ENCODE measurements at places on chromosomes 5 and 9.

DNA sequence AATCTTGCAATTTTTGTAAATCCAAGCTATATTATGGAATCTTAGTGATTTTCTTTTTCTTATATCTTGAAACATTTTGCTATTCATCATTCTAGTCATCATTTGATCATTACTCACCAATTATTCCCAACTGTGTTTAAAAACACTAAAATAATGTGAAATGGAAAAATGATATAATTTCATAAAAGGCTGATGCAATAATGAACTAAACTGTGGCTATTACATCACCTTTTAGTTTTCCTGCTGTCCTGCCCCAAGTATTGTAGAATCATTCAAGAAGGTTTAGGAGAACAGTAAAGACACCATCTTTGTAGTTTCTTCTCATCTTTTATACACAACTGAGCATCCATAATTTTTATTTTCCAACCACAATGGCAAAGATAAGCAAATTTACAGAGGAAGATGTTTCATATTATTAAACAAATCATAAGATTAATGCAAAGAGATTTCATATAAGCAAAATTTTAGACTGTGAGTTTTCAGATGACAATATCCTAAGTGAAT lies 431.0 kb upstream of the SLC30A5 start:
- DNase-seq, result no peak

GRCh38 chr5:14347522-14347921 lies 204.4 kb downstream of the TRIO start:
- DNase-seq, result no peak

- DNase-seq, result no peak
Measured at GRCh38 chr5:119343052-119343451, 12.8 kb upstream of the TNFAIP8 start.

DNA sequence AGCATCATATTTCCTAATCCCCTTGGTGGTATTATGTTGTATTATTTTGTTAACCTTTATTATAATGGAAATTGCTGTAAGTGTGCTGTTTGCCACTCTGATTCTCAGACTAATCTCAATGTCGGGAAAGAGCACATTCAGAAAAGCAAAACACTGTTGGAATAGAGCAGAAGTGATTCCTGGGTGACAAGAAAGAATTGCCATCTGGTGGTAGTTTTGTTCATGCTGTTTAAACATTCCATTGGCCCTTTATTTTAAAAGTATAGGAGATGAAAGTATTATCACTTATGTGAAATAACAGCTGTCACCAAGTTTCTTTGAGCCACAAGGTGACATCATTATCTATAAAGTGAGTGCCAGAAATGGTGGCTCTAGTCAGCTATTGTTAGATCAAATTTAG lies 301.3 kb upstream of the SGCD start:
- no peak for DNase-seq

GRCh38 chr5:1540831-1541701 lies 17.3 kb upstream of the LPCAT1 start:
- DNase-seq, result no peak

DNA sequence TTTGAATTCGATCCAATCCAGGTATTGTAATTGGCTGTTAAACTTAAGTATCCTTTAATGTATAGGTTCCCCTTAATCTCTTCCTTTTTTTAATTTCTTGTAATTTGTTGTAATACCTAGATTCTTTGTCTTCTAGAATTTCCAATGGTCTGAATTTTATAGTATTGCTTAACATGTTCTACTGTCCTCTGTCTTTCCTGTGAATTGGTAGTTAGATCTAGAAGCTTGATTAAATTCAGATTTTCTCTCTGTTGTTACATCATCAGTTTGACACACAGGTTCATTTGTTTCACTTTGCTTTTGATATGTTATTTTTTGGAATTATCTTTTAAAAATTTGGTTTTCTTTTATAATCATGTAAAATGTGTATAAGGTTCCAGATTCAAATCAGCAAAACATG lies 13.8 kb downstream of the ZCCHC7 start:
- DNase-seq, result no peak

DNA sequence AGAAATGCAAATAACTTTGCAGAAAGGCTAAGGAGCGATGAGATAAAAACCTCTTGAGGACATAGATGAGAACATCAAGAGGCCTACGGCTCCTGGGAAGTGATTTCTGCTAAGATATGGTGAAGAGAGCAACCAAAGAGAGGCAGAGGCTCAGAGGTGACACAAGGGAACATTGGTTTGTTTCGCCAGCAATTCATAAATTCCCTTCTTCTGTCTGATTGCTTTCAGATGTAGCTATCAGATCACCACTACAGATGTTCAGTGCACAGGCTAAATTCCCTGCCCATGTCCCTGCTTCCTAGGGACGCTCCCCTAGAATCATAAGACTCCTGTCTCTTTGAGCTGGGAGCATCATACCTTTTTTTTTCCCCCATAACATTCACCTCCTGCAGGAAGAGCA lies 11.2 kb downstream of the AGXT2 start:
- no peak for DNase-seq
